ENCODE measurements at places on chromosomes 5 and 9.

- no peak overlapping the region for H3K4me3 ChIP-seq
- no peaks in the 10 kb centered on the region for H3K4me1 ChIP-seq
- no peak overlapping the region for H3K27ac ChIP-seq
- no peak for DNase-seq
These were observed 10.4 kb upstream of the CXCL14 start for GRCh38 chr5:135589152-135589551.

GRCh38 chr5:43041669-43042175 is 1.6 kb upstream of the ANXA2R start:
- peaks cover 7% of the 10 kb centered on the region for H3K4me1 ChIP-seq
- no peak overlapping the region for H3K27ac ChIP-seq
- H3K36me3 ChIP-seq: no peaks in the 10 kb centered on the region
- no peak for DNase-seq

GRCh38 chr9:80242022-80242421 is 670.3 kb downstream of the TLE4 start:
- peaks cover under 1% of the 10 kb centered on the region for H3K36me3 ChIP-seq
- H3K4me1 ChIP-seq: no peaks in the 10 kb centered on the region
- H3K4me3 ChIP-seq: no peak overlapping the region
- DNase-seq: no peak
- no peaks in the 10 kb centered on the region for H3K27me3 ChIP-seq

- H3K4me3 ChIP-seq: no peak overlapping the region
- H3K4me1 ChIP-seq: 0 out of 2 replicates have a peak, but pooled peaks cover 2% of the 10 kb centered on the region
- no peaks in the 10 kb centered on the region for H3K27me3 ChIP-seq
- no peak overlapping the region for H3K27ac ChIP-seq
- H3K36me3 ChIP-seq: no peaks in the 10 kb centered on the region
These were observed 140.4 kb downstream of the TLE1 start for GRCh38 chr9:81548911-81549310.

DNA sequence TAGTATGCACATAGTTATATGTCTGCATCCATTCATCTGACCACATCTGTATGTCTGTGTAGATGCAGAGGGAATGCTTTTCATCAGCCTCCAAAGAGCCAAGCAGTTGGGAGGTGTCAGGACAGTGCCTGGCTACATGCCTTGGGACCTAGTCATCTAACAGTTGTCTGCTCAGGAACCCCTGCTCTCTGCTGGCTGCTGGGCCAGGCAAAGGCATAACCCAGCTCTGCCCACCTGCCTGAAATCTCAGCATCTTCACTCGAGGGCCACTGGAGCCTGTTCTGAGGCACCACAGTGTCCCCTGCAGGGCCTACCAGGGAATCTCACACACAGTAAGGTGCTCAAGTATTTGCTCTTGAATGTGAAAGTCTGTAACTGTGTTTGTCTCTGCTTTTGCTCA is 3.7 kb downstream of the C9orf50 start:
- H3K27ac ChIP-seq: no peak overlapping the region
- H3K27me3 ChIP-seq: peaks cover 22% of the 10 kb centered on the region
- H3K4me1 ChIP-seq: no peaks in the 10 kb centered on the region
- H3K36me3 ChIP-seq: no peaks in the 10 kb centered on the region
- peak; percentile 72 for DNase-seq

DNA sequence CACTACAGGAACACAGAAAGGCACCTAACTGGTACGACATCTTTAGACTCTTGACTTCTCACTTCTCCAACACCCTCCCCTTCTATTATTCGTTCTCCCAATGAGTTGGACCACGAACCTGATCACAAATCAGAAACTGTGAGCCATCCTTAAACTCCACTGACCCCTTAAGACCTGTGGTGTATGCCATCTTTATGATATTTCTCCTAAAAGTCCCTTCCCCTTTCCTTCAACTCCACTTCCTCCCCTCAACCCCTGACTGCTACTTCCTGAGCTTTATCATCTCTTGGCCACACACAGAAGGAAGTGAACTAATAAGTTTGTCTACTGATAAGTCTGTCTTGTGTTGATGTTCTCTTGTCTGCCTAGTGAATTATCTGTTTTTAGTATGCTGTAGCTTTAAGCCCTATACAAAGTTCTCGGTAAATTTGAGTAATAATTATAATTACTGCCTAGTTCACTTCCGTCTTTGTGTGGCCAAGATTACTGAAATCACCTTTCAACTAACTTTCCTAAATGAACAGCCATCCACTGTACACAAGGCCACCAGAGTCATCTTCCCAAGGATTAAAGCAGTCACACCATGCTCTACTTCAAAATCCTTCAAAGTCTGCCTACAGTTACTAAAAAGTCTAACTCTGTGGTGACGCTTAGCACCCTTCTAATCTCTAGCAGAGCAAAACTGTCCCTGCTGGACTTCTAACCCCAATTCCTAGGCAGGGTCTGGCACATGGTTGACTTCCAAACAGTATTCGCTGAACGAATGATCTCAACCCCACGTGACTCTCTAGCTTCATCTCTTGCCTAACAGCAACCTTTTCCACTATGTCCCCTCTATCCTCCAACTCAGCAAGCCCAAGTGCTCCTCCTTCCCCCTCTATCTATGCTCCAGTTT is 23.2 kb downstream of the ELOVL7 start:
- no peak overlapping the region for H3K4me3 ChIP-seq
- no peaks in the 10 kb centered on the region for H3K4me1 ChIP-seq
- H3K36me3 ChIP-seq: no peaks in the 10 kb centered on the region

DNA sequence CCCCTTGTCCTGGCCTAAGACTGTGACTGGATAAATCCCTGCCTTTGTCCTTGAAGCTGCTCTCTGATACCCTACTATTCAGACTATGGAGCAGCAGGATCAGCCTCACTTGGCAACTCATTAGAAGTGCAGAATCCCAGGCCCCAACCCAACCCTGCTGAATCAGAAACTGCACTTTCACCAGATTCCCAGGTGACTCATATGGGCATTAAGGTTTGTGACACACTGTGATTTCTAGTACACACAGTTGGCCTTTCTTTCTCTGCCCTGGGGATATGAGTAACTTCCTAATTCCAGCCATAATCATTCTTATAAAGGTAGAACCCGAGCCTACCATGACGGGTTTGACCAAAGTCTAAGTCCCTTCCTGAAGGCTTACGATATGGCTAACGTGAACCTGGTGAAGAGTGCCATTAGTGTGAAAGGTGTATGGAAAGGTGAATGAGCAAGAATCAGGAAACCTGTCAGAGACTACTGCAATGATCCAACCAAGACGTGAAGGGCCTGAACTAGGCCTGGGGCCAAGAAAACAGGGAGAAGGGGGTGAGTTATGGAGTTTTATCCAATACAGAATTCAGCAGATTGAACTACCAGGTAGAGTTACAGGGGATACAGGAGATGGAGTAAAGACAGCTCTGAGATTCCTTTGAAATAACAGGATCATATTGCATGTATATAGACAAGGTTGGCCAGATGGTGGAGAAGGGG is 533.0 kb downstream of the BNC2 start:
- DNase-seq: no peak
- H3K36me3 ChIP-seq: no peaks in the 10 kb centered on the region
- no peaks in the 10 kb centered on the region for H3K27me3 ChIP-seq
- no peak overlapping the region for H3K4me3 ChIP-seq
- H3K4me1 ChIP-seq: no peaks in the 10 kb centered on the region

- H3K4me1 ChIP-seq: no peaks in the 10 kb centered on the region
- H3K4me3 ChIP-seq: no peak overlapping the region
- DNase-seq: no peak
- H3K36me3 ChIP-seq: no peaks in the 10 kb centered on the region
These were observed 69.5 kb upstream of the FAM169A start for GRCh38 chr5:74935752-74936091.

GRCh38 chr5:112025757-112026156 is 268.8 kb upstream of the NREP start:
- H3K27ac ChIP-seq: no peak overlapping the region
- H3K36me3 ChIP-seq: no peaks in the 10 kb centered on the region
- no peak overlapping the region for H3K4me3 ChIP-seq
- no peak for DNase-seq
- no peaks in the 10 kb centered on the region for H3K27me3 ChIP-seq

- H3K27ac ChIP-seq: no peak overlapping the region
- H3K36me3 ChIP-seq: peaks cover 60% of the 10 kb centered on the region
- H3K4me3 ChIP-seq: no peak overlapping the region
- DNase-seq: no peak
- no peaks in the 10 kb centered on the region for H3K27me3 ChIP-seq
These were observed 30.4 kb downstream of the SKIC3 start for GRCh38 chr5:95524423-95524822.

DNA sequence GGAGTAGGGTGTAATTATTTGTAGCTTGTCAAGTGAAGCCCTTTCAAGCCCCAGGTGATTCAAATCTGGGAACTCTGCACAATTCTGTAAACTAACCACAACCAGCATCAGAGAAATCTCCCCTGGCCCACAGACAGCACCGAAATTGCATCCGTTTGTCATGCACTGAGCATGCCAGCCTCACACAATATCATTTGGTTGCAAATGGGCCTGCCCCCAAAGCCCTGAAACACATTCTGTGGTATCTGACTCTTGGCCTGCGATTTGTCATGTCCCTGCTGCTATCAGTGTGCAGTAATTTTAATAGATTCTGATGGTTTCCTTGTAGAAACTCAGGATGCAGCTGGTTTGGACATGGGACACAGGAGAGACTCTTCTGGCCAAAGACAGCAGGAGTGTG is 35.3 kb downstream of the SNX24 start:
- H3K27ac ChIP-seq: no peak overlapping the region
- no peaks in the 10 kb centered on the region for H3K4me1 ChIP-seq
- no peaks in the 10 kb centered on the region for H3K27me3 ChIP-seq
- H3K4me3 ChIP-seq: no peak overlapping the region

DNA sequence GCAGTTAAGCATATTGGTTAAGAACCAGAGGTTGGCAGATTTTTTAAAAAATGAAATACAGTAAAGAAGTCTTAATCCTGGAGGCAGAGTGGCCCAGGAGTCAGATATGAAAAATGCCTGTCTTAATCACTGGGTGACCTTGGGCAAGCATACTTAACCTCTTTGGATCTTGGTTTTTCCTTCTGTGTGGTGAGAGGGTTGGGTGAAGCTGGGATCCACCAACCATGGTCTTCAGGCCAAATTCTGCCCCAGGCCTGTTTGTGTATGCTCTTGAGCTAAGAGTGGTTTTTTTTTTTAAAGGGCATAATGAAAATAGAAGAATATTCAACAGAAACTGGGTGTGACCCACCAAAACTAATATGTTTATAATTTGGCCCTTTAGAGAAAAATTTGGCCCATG is 20.0 kb upstream of the TEX48 start:
- no peak overlapping the region for H3K27ac ChIP-seq
- no peak overlapping the region for H3K4me3 ChIP-seq
- DNase-seq: no peak
- no peaks in the 10 kb centered on the region for H3K27me3 ChIP-seq
- peaks cover 4% of the 10 kb centered on the region for H3K36me3 ChIP-seq

GRCh38 chr9:132669319-132669697 is 475 bp downstream of the DDX31 start:
- H3K27me3 ChIP-seq: no peaks in the 10 kb centered on the region
- H3K36me3 ChIP-seq: peaks cover 24% of the 10 kb centered on the region
- H3K4me1 ChIP-seq: peaks cover 2% of the 10 kb centered on the region
- peak; percentile 86 for DNase-seq

DNA sequence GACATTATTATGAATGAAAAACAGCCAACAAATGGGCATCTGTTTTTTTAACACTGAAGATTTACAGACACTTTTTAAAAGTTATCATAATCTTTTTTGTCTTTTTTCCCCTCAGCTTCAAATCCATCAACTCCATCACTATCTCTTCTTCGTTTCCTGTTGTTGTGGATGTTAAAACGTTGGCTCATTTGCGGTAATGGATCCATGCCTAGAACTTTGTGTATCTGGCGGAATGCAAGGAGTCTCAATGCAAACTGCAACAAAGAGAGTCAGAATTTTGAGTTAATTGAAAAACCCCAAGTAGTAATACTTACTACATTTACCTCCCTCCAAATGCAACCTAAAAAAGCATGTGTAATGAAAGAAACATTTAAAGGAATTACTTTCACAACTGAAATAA is 42.9 kb upstream of the MTMR12 start:
- no peak overlapping the region for H3K27ac ChIP-seq
- no peaks in the 10 kb centered on the region for H3K27me3 ChIP-seq
- no peak for DNase-seq
- peaks cover 39% of the 10 kb centered on the region for H3K36me3 ChIP-seq
- no peak overlapping the region for H3K4me3 ChIP-seq

- no peaks in the 10 kb centered on the region for H3K4me1 ChIP-seq
- DNase-seq: no peak
- no peaks in the 10 kb centered on the region for H3K27me3 ChIP-seq
- peaks cover 2% of the 10 kb centered on the region for H3K36me3 ChIP-seq
These were observed 7.6 kb upstream of the HMGCS1 start for GRCh38 chr5:43320846-43321245.

DNA sequence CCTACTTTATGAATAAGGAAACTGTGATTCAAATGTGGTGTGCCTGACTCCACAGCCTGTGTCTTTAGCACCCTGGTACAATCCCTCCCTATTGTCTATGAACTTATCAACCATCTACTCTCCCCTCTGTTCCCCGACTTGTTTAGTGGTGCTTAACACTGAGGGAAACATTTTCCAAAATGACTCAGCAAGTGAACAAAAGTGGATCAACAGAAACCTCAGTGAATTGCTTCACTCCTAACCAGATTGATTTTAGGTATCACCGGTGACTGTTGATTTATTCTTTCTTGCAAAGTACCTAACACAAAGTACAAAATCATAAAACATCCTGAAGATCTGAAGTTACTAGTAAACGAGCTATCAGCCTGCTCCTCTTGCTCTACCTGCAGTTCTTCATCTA is 42.1 kb upstream of the RAPGEF6 start:
- no peak overlapping the region for H3K4me3 ChIP-seq
- H3K27me3 ChIP-seq: no peaks in the 10 kb centered on the region
- peaks cover 21% of the 10 kb centered on the region for H3K36me3 ChIP-seq
- no peak for DNase-seq
- H3K27ac ChIP-seq: no peak overlapping the region

DNA sequence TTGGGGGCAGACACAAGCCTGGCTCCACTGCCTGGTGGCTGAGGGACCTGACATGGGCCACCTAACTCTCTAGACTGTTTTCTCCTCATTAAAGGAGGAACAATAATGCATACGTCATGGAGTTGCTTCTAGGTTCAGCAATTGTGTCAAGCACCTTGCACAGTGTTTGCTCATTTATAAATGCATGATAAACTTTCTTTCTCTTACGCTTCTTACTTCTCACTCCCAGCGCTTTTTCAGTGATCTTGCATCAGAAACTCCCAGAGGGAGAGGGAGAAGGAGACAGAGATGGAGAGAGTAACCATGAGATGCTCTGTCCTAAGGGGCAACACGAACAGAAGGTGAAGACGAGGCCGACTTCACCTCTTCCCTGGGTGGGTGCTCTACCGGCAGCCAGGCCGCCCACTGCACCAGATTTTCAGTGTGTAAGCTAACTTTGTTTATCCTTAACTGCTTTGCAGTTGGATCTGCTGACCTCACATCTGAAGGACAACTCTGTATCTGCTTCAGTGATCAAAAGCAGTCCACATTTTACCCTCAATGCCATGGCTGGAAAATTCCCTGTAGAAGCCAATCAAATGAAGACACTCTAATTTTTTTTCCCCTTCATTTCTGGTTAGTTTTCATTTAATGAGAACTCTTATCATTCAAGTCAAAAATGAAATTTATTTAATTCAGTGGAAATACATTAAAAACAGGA is 35.3 kb downstream of the MED27 start:
- DNase-seq: no peak
- no peak overlapping the region for H3K27ac ChIP-seq
- H3K4me1 ChIP-seq: no peaks in the 10 kb centered on the region
- H3K4me3 ChIP-seq: no peak overlapping the region
- no peaks in the 10 kb centered on the region for H3K27me3 ChIP-seq

- H3K4me1 ChIP-seq: no peaks in the 10 kb centered on the region
- no peaks in the 10 kb centered on the region for H3K36me3 ChIP-seq
- no peak for DNase-seq
- H3K27ac ChIP-seq: no peak overlapping the region
- no peak overlapping the region for H3K4me3 ChIP-seq
These were observed 153.3 kb downstream of the SLF1 start for GRCh38 chr5:94771742-94772141.

Measured in H9 (cell line).